ENCODE measurements at places on chromosomes 12 and 14.
A peak's percentile ranks its signal among the peaks of the same experiment; 100 is the strongest.

DNA sequence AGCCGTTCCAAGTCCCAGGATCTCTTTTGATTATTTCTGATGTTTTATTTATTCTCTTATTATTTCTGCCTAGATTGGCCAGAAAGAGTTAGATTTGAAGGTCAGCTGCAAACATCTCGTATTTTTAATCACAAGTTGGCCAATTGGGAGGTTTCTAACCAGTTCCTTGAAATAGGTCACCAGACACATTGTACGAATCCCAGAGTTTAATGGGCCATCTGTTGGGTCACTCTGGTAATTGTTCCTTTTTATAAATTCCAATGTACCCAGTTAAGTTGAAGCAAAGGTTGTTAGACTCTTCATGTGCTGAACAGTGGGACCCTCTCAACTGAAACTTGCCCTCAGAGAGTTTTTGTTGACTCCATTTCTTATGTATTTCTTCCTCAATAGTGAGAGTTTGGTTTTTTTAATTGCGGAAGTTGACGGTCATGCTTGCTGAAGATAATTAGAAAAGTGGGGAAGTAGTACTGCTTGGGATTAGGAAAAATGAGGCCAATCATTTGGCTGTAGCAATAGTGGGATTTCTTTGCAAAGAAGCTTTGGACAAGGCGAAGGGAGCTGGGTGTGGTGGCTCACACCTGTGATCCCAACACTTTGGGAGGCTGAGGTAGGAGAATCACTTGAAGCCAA is 382.7 kb upstream of the RGS6 start:
- no peak for DNase-seq

DNA sequence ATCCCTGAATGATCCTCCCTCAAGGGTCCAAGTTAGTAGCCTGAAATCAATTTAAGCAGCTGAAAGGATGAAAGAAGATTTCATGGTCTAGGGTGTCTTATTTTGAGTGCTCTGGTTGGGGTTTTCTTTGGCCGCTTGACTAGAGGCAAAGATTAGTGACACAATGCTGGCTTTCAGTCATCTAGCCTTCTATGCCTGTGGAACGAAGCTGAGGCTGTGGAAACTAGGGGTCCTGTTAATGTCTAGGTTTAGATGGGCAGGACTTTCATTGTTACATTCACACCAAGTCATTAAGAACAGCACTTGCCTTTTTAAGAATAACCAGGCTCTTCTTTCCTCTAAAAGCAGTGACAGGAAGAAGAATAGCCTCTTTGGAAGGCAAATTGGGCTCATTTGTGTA is 253.8 kb upstream of the E2F7 start:
- DNase-seq, result no peak

DNA sequence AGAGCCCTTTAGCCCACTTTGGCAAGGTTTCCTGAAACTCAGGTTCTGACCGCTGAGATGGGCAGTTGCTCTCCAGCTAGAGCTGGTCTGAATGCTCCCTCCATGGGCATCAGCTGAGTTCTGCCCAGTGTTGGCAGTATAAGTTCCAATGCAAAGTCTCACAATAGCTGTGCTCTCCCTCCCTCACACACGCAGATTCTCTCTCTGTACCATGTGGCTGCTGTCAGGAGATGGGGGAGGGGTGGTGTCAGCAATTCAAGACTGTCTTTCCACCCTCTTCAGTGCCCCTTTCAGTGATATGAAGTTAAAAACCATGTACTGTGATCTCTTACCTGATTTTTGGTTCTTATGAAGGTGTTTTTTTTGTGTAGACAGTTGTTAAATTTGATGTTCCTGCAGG is 164.3 kb upstream of the PLEKHA5 start:
- DNase-seq, result no peak

- DNase-seq, result no peak
Measured at GRCh38 chr14:67270145-67270753, 29.0 kb downstream of the PALS1 start.

DNA sequence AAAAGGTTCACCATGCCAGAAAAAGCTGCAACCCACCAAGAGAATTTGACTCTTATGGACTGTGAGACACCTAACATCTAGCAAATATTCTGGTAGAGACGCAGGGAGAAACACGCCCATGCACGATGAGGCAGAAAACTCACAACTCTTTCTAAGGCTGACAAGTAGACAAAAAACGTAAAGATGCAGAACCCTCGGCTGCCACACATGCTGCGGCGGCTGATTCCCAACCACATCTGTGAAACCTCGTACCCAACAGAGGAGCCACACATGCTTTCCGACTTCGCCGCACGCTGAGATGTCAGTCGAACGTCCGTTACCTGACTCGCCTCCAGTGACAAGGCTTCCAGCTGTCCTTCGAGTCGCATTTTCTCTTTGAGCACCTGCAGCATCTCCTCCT is 21.8 kb downstream of the GOLGA3 start:
- DNase-seq, result peak; percentile 24

DNA sequence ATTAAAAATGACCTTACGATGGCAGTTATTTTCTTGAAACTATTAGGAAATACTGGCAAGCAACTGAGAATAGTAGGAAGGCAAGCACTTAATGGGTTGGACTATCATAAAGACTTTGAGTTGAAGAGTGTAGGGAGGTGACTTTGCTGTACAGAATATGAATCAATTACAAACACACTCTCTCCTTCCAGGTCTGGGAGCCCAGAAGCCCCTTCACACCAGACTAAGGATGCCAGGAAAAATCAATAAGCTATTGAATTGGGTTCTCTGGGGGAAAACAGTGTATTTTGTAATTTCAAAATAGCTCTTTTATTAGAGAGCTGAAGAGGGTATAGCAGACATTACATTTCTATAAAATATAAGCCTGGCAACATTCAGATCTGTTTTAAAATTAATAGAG is 736.4 kb downstream of the NOVA1 start:
- DNase-seq, result no peak

All from stimulated activated CD4-positive, alpha-beta T cell treated with anti-CD3 and anti-CD28 coated beads, Interleukin-4, amount 100 ng/mL, for 48 hours (primary cell).